Fibroblast of the aortic adventitia (primary cell): ENCODE measurements at places on chromosomes 7 and 10. TPM values are rescaled to one million over a fixed set of nuclear protein-coding genes. Genes with fewer than 3 reads are reported as not detected.

GRCh38 chr10:44516891-44517290 lies 132.0 kb upstream of the CXCL12 start:
- DNase-seq = no peak

- DNase-seq = peak; percentile 23
These were observed 108.1 kb downstream of the GNAT3 start for GRCh38 chr7:80403686-80404241.

GRCh38 chr7:80481196-80481884 lies 30.5 kb downstream of the GNAT3 start:
- peak; percentile 45 for DNase-seq

- no peak for DNase-seq
These were observed 310.9 kb upstream of the ZNF32 start for GRCh38 chr10:43959364-43960134.

DNA sequence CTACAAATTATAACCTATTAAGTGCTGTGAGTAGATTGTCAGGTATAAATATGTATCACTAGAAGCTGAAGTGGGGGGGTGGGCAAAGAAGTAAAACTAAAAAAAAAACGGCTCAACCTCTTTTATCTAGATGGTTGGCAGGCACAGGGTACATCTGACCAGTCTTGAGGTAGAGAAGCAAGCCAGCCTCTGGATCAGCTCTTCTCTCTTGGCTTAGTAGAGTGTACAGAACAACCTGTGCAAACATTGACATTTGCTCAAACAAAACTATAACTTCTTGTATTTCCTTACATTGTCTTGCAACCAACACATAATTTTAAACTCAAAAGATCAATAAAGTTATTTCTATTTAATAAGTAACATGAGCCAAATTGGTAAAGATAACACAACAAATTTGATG lies 25.6 kb downstream of the DNA2 start:
- DNase-seq = no peak

DNA sequence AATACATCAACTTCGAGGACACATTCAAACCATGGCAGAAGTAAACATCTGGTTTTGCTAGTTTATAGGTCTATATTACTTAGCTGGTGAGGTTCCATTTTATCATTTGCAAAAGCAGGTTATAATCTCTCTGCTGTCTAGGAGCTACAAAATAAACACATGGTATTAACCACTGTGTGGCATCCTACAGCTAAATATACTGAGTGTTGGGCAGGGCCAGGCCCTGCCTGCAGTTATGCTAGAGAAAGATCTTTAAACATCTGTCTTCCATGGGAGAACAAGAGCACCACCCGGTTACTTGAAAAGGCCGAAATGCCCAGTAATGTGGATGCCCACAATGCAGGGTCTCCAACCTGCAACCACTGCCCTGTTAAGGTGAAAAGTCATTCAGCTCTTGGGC lies 20.6 kb upstream of the FKBP9 start:
- no peak for DNase-seq

- DNase-seq = no peak
These were observed 179.7 kb downstream of the HGF start for GRCh38 chr7:81590131-81590530.

Gene AGR3
- total RNA-seq = not detected in 2 replicates
